ENCODE measurements at places on chromosomes 13 and 19.

- DNase-seq = peak; percentile 56
These were observed 11.6 kb upstream of the JUND start for GRCh38 chr19:18292810-18293641.

- peak; percentile 30 for DNase-seq
These were observed 2691.4 kb downstream of the PCDH9 start for GRCh38 chr13:64538711-64539110.

DNA sequence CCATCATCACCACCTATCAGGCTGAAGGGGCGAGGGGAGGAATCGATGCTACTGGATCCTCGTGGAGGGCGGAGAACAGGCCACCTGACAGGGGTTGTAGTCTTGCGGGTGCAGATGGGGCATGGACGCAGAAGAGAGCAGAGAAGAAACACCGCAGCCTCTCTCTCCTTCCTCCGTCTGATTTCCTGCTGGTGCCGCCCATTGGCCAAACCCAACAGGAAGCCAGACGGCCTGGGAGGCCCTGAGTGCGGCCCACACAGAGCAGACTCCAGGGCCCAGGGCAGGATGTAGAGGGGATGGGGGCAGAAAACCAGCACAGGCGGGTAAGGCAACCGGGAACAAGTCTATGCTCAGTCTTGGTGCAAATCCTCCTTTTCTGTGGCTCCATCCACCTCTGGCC, 15.4 kb downstream of the CEBPA start:
- DNase-seq = no peak

GRCh38 chr13:32669030-32669646, 82.9 kb downstream of the PDS5B start:
- peak; percentile 76 for DNase-seq

DNA sequence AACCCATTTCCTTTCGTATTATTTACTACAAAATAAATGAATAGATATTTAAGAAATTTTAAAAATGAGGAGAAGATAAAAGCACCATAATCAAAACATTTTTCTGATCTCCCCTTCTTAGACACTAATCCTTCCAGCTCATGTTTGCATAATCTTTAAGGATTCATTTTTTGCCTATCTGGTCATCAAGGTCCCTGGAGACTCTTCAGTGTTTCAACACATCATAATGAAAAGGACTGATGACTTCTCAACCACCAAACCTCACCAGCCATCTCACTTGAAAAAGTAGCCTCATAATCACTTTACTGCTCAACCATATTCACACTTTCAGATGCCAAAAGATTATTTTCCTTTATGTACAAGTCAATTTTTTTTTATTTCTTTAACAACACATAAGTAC, 80.1 kb downstream of the DCLK1 start:
- DNase-seq = peak; percentile 61

DNA sequence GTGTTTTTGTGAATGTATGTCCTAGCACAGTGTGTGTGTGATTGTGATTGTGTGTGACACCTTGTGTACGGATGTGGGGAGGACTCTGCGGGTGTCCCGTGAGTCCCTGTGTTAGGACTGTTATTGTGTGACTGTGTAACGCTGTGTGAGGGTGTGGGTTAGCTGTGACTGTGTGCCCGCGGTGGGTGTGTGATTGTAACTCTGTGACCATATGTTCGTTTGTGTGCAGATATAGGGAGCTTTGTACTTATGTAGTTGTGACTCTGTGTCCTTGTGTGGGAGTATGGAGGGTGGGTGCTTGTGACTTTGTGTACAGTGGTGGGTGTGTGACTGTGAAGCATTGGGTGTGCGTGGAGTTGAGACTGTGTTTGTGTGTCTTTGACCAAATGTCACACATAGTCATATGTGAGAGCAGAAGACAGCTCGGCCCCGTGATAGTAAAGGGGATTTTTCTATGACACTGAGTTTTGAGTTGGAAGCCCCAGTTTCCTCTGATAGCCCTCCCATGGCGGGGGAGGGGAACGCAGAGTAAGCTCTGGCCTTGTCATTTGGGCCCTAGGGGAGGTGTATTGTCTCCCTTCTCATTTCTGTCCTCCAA, 949 bp upstream of the ZNF260 start:
- no peak for DNase-seq

- no peak for DNase-seq
These were observed 7.6 kb upstream of the ACSBG2 start for GRCh38 chr19:6127716-6128335.

GRCh38 chr13:25746131-25746530, 305.7 kb downstream of the SHISA2 start:
- DNase-seq = no peak
